Glomerular endothelial cell (primary cell): ENCODE measurements at places on chromosomes 12 and 14.
A peak's percentile ranks its signal among the peaks of the same experiment; 100 is the strongest.

DNA sequence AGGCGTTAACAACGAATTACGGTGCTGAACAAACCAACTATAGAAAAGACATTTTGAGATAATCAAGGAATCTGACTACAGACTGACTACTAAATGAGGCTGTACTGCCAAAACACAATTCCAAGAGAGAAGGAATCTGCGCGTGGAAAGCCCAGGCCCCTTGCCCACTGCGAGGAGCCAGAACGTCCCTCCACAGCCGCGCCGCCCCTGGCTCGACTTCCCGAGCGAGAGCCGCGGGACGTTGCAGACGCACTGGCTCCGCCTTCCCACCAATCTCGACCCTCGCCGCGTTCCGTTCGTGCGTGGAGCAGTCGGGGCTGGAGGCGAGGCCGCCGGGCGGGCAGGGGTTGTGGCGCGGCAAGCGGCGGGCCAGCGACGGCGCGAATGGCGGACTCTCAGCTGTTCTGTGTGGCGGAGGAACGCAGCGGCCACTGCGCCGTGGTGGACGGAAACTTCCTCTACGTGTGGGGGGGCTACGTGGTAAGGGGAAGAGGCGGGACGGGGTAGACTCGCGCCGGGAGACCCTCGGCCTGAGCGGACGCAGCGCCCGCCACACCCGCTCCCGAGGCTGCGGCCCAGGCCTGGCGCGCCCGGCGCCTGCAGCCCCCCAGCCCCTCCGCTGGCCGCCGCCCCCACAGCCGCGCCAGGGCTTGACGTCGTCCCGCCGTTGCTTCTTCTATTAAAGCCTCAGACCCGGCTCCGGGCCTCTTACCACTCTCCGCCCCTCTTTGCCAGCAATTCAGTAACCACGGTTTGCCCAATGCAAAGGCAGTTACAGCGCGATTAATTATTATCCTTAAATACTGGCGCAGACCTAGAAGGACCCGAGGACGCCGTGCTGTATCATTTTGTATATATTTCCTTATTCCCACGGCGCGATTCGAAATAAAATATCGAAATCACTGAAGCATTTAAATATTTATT, at the start of gene KLHDC1:
KLHDC1 (plus strand) TSS at position 310 of the 924 bp plus-strand sequence; CDS start at position 385, 75 bp downstream.
- DNase-seq = no peak

GRCh38 chr12:28092396-28092795, 97.9 kb upstream of the CCDC91 start:
- DNase-seq = no peak

- DNase-seq = no peak
These were observed 49.4 kb downstream of the DYNC1H1 start for GRCh38 chr14:102013669-102014200.

GRCh38 chr12:52584156-52584682, 10.6 kb upstream of the KRT74 start:
- no peak for DNase-seq

- no peak for DNase-seq
These were observed 34.1 kb downstream of the AP5M1 start for GRCh38 chr14:57302883-57303282.

DNA sequence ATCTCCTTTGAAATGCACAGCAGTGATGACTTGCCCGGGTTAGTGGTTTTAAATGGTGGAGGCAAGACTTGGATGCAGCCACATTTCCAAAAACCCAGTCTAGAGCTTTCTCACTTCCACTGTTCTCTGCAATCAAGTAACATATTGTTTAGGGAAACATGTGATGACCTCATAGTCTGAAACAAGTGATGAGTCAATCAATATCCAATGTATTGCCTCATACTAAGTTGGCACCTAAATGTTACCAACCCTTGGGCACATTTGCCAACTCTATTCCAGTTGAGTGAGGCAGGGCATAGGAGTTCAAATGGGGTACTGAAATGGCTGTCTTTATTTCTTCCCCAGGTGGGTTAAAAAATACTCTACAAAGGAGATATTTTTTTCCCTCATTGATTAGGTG, 1105.4 kb downstream of the VRK1 start:
- DNase-seq = no peak

DNA sequence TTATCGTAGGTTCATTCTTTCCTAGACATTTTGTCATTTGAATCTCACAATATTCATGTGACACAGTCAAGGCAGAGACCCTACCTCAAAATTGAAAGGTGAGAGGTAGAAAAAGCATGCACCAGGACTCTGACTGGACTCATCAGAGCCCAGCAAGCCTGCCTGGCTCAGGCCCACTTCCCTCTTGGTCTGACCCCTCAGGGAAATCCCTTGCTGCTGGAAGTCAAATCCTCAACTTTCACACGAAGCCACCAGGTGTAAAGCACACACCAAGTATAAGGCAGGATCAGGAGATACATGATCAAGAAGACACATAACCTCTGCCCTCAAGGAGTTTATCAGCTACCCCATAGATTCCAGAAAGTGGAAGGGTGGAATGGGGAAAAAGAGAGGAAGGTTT, 18.8 kb downstream of the NIN start:
- no peak for DNase-seq

DNA sequence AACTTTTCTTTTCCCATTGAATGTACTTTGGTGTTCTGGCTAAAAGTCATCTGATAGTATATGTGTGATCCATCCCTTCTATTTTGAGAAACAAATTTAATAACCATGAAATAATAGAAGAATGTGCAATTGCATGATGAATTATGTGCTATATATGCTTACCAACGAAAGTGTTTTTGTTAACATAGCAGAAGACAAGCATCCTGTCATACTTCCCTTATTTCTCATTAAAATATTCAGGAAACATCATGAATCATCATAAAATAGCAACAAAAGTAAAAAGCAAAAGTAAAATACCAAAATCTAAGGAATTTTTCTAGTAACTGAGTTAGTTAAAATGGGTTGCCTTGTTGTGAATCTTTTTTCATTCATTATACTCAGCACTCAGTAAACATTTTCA, 409.0 kb upstream of the PDE3A start:
- DNase-seq = no peak

GRCh38 chr14:76904100-76904739, 78.0 kb downstream of the LRRC74A start:
- DNase-seq = no peak

DNA sequence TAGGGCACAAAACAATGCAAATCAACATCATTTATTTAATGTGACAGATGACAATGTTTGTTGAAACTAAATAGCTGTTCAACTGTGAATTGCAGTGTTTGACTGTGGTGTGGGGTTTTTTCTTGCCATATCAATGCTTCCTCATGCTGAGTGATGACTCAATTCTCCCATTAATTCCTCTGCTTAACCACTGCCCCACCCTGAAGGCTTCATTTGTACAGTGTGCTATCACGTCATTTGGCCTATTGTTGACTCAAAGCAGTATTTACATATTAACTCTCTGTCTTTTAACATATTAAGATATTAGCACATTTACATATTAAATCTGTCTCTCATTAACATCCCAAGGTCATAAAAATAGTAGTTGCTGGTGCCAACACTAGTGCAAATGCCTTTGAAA, 164.8 kb upstream of the NRXN3 start:
- DNase-seq = no peak

DNA sequence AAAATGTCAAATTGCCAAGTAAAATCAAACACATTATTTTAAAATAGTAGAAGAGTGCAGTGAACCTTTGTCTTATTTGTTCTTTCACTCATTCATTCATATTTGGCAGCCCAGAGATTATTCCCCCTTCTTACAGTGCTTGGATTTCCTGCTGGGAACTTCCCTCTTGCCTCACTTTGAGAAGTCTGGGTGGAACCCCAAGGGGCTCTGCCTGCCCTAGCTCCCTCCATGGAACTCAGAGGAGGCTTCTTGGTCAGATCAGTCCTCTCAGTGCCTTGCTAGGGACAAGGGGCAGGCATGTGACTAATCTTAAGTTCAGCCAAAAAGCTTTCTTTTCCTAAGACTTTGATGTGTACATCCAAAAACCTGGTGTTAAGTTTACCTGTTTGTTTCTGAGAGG, 84.7 kb upstream of the OVCH1 start:
- DNase-seq = no peak

DNA sequence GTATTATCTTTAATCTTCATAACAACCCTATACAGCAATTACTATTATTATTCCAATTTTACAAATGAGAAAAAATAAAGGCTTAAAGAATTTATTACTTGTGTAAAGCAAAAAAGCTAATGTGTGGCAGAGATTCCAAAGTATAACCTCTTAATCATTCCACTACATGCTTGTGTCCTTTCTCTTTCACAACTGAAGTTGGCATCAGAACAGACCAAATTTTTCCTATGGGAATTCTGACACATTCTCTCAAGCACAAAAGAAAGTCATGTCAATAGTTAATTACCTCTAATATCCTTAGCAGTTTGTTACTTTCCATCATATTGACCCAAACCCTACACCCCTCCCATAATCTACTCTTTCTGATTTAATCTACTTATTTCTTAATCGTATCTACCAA, 86.7 kb downstream of the BCL2L14 start:
- DNase-seq = no peak

- DNase-seq = no peak
These were observed 76.8 kb upstream of the LHX5 start for GRCh38 chr12:113548467-113548866.

DNA sequence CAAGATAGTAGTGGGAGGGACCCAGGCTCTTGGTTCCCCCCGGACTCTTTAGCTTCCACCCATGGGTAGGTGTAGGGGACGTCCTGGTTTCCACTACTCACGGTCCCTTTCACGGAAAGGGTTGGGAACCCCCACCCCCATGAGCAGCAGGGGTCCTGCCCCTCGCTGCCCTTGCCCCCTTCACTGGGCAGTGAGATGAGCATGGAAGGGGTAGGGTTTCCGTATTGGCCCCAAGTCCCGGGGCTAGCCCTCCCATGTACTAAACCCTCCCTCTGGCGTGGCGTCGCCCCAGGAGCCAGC, 12.7 kb downstream of the AGAP2 start:
- no peak for DNase-seq

DNA sequence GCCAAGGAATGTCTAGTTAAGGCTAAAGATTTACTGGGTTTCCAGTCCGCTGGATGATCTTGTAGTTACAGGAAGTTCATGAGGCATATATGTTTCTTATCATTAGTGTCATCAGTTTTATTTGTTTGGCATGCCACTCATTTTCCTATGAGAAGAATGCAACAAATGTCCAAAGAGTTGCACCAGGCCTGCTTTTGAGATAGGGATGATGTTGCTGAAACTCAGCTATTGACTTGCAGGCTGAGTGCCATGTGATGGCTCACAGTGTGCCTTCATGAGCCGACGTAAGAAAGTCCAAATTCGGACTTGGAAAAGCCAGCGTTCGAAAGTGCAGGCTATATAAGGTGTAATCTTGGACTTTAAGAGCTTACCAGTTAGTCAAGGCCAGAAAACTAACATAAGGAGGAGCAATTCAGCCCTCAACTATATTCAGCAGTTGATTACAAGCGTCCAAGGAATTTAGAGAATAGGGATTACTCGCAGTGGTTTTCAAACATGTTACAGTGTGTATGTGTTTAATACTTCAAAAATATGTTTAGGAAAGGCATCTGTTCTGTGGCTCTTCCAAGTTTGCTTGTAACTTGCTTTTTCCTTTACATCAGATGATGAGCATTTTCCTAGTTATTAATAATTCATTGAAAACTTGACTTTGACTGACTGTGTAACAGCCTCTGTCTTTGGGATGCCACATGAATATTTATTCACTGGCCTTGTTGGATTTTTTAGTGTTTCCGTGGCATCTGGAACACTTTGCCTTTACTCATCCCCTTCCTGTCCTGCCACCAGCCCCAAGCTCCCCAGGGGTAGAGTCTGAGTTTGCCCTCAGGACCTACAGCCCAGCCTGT, 101.3 kb downstream of the LGMN start:
- peak; percentile 3 for DNase-seq

DNA sequence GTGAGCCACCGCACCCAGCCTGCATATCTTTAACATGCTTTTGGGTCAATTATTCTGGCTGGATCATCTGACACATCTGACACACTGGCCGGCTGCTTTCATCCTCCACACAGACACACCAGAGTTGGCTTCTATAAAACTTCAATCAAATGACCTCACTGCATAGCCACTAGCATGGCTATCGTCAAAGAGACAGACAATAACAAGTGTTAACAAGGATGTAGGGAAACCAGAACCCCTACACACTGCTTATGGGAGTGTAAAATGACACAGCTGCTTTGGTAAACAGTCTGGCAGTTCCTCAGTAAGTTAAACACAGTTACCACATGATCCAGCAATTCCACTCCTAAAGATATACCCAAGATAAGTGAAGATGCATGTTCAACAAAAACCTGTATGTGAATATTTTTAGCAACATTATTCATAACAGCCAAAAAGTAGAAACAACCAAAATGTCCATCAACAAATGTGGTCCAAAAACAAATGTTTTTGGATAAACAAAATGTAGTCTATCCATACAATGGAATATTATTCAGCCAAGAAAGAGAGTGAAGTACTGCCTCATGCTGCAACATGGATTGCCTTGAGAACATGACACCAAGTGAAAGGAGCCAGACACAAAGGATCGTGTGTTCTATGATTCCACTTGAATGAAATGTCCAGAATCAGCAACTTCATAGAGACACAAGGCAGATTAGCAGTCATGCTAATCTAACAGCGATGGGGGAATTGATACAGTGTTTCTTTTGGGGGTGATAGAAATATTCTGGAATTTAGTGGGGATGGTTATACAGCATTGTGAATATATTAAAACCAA, 10.1 kb downstream of the KDM2B start:
- DNase-seq = no peak

GRCh38 chr14:101888182-101888581, 76.2 kb upstream of the DYNC1H1 start:
- no peak for DNase-seq

DNA sequence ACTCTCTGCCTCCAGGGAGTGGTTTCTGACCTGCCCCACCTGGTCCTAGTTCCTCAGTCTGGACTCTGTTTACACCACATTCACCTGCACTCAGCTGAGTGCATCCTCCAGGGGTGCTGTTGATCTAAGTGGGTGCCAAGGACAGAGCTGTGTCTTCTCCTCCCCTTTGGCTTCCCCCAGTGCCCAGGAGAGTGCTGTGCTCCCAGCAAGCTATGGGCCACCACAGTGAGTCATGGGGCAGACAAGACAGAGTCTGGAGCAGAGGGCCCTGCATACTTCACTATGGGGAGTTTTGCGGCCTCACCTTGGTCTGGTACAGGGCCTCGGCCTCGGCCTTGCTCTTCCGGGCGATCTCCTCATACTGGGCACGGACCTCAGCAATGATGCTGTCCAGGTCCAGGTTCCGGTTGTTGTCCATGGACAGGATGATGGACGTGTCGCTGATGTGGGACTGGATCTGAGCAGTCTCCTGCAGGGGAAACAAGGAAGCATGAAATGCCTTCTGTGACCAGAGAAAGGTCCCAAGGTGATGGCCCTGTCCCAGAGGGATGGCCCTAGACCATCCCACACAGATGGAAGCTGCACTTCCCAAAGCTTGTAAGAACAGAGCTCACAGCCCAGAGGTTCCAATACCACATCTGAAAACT, 4.9 kb downstream of the KRT73 start:
- DNase-seq = no peak
